ENCODE measurements at places on chromosomes 11 and 22.

GRCh38 chr11:128285321-128285720 is 302.0 kb downstream of the ETS1 start:
- no peak for DNase-seq

DNA sequence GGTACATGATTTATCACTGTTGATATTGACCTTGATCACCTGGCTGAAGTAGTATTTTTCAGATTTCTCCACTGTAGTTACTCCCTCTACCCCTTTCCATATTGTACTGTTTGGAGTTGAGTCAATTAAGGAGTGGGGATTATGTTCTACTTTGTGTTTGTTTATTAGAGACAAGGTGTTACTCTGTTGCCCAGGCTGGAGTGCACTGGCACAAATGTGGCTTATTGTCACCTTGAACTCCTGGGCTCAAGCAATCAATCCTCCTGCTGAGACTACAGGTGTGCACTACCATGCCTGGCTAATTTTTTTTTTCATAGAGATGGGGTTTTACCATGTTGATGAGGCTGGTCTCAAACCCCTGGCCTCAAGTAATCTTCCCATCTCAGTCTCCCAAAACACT is 85.3 kb upstream of the CCDC90B start:
- DNase-seq, result no peak

DNA sequence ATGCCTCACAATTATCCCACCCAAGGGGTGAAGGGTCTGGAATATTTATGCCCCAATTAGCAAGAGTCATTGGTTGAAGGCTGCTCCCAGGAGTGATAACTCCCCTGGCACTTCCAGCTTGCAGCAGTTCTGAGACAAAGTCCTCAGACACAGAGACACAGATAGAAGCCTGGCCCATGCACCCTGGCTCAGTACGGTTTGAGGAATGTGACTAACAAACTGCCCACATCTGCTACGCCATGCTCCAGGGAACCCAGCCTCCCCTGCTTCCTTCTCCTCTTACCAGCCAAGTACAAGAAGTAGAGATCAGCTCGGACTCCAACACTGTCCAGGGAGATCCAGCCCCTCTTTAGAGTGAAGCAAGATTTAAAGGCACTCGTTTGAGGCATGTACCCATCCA is 48.5 kb upstream of the BMAL1 start:
- no peak for DNase-seq

- DNase-seq, result no peak
These were observed 656.3 kb downstream of the NTM start for GRCh38 chr11:132026746-132027145.

DNA sequence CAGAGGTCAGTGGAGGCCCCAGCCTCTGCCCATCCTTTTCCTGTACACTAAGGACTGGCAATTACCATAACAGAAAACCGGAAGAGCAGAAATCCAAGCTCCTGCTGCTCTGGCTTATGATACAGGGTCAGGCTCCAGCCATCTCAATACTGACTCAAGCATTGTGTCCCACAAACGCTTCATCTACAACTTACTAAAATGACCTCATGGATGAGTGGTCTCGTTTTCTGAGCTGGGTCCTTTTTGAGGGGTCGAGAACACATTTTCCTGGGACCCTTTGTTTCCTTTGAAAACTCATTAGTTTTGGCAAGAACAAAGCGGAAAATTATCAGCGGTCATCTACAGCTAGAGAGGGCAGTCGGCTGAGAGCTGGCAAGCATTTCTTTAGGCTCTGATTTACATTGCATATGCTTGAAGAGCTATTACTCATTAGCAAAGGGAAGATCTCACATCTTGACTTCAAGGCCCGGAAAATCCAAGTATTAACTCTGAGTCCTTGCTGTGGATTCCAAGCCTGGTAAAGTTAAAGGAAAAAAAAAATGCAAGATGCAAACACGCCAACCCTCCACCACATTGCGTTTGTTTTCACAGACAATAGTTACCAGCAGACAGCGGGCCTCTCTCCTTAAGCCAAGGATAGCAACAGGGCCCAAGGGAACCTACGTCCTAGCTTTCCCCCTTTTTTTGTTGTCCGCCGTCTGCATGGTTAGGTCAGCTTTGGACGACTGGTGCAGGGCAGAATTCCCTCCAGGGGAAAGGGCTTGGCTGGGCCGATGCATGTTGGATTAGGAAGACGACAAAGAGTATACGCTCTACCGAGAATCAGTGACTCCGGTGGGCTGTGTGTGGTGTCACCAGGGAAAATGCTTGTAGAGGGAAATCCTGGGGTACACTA is 1.8 kb downstream of the TESMIN start:
- no peak for DNase-seq

- DNase-seq, result no peak
These were observed 39.5 kb downstream of the CDKN1C start for GRCh38 chr11:2846056-2846455.

DNA sequence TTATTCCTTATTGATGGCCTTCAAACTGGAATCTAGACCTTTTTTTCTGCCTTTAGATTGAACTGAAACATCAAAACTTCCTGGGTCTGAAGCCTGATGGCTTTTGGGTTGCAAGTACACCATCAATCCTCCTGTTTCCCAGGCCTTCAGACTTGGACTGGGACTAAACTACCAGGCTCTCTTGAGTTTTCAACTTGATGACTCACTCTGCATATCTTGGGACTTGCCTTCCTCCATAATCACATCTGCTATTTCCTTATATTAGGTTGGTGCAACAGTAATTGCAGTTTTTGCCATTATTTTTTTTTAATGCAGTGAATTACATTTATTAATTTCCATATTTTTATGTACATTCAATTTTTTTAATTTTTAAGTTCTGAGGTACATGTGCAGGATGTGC is 7.0 kb downstream of the OR51B5 start:
- no peak for DNase-seq

- DNase-seq, result no peak
These were observed 33.0 kb downstream of the FAM168A start for GRCh38 chr11:73564903-73565302.

- DNase-seq, result no peak
These were observed 1.9 kb downstream of the LRP4 start for GRCh38 chr11:46916286-46917108.

GRCh38 chr22:29096736-29097669 is 24.2 kb downstream of the KREMEN1 start:
- DNase-seq, result no peak

DNA sequence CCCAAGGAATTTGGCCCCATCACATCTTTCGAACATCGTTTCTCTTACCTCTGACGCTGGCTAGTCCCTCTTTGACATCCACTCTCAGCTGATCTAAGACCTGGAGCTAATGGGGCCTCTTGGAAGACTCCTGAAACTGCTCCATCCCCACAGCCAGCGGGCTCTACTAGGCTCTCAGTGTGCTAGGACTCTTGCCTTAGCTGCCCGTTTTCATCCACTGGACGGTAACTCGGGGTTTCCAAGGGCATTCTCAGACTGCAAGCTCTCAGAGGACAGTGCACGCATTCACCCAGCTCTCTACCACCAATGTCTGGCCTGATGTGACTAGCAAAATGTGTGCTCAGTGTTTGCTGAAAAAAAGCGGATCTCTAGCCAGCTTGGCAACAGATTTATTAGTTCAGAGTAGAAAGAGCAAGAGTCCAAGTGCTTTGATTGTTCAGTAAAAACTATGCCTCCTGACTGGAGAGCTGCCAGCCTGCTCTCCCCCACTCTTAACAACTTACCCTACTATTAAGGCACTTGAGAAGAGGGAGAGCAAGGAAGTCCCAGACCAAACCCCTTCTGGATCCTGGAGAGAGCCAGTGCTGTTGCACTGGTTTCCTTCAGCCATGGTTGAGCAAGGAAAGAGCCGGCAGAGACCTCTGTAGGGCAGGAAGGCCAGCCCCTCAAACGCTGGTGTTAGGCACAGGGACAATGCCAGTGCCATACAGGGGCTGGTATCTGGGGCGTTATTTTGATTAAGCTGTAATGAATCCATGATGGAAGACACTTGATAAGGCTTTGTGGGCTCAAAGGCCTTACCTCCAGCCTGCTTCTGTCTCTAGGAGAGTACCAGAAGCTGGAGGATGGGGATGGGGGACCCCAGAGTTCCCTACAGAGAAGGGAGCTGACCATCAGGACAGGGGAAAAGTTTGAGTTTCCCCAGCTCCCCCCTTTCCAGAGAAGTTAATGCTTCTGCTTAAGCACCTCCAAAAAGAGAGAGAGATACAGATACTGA is 9.2 kb downstream of the RELA start:
- no peak for DNase-seq

- no peak for DNase-seq
These were observed 49.3 kb downstream of the AHNAK start for GRCh38 chr11:62497132-62497801.

- DNase-seq, result no peak
These were observed 5.7 kb downstream of the HSD17B12 start for GRCh38 chr11:43686207-43686606.

GRCh38 chr11:59281177-59281576 is 68.5 kb upstream of the MPEG1 start:
- DNase-seq, result no peak

DNA sequence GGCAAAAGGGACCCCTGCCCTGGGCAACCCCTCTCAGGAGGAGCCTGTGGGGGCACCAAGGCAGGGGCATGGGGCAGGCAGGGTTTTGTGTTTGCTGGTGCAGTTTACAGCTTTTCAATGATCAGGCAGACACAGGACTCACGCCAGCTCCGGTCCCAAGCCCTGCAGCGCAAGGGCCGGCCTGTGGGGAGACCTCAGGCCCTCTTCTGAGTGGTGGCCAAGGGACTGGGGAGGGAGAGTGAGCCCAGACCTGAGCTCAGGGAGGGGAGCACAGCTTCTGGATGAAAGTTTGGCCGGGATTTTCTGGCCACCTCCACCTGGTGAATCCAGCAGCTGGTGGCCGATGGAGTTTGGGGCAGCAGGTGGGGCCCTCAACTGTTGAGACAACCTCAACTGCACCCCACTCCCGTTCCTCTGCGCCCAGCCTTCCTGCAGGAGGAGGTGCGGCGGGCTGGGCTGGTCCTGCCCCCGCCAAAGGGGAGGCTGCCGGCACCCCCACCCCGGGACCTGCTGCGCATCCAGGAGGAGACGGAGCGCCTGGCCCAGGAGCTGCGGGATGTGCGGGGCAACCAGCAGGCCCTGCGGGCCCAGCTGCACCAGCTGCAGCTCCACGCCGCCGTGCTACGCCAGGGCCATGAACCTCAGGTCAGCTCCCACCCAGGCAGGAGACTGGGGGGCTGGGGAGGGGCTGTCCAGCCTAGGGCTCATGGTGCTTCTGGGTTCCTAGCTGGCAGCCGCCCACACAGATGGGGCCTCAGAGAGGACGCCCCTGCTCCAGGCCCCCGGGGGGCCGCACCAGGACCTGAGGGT is 3.6 kb downstream of the TCIRG1 start:
- DNase-seq, result no peak

- no peak for DNase-seq
These were observed 288.1 kb downstream of the TBC1D22A start for GRCh38 chr22:47050401-47051051.

DNA sequence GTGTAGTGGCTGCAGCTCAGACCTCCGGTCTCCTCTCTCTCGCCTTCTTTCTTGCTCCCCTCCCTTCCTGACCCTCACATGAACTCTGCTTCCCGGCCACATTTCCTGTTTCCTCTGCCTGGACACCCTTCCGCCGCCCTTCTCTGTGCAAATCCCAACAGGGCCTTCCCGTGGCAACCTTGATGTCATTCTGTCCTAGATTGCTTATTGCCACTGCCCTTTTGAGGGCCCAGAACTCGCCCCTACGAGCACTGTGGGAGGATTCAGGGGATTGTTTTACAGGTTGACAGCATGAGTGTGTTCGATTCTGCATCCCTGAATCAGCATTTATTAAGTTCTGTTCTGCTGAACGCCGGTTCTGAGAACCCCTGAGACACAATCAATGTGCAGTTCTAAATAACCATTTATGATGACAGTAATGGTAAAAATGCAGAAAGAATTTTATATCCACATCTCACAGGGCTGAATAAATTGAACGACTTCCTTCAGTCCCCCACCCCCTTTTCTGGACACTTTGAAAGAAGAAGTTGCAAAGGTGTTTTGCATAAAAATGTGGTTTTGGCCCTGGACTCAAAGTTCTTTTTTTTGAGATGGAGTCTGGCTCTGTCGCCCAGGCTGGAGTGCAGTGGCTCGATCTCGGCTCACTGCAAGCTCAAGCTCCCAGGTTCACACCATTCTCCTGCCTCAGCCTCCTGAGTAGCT is 6.4 kb downstream of the BATF2 start:
- no peak for DNase-seq

- no peak for DNase-seq
These were observed 44.4 kb upstream of the BARX2 start for GRCh38 chr11:129331217-129331616.

- no peak for DNase-seq
These were observed 8.8 kb downstream of the CLMP start for GRCh38 chr11:123186286-123186685.

DNA sequence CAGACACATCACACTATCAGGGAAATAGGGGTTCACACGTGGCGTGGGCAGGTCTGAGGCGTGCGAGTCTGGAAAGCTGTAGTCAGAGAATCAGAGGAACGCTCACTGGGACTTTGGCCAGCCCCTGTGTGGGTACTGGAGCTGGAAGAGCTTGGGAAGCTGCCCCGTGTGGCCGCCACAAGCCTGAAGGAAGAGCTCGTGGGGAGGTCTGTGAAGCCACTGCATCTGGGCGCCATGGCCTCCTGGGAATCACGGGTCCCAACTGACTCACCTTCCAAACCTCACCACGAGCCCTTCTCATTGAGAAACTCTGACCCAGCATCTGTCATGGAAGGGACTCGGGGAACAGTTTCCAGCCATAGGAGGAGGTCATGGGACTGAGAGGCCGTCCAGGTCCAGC is 5.9 kb upstream of the MRGPRF start:
- DNase-seq, result no peak

GRCh38 chr11:130383344-130384211 is 44.8 kb downstream of the ADAMTS8 start:
- no peak for DNase-seq

DNA sequence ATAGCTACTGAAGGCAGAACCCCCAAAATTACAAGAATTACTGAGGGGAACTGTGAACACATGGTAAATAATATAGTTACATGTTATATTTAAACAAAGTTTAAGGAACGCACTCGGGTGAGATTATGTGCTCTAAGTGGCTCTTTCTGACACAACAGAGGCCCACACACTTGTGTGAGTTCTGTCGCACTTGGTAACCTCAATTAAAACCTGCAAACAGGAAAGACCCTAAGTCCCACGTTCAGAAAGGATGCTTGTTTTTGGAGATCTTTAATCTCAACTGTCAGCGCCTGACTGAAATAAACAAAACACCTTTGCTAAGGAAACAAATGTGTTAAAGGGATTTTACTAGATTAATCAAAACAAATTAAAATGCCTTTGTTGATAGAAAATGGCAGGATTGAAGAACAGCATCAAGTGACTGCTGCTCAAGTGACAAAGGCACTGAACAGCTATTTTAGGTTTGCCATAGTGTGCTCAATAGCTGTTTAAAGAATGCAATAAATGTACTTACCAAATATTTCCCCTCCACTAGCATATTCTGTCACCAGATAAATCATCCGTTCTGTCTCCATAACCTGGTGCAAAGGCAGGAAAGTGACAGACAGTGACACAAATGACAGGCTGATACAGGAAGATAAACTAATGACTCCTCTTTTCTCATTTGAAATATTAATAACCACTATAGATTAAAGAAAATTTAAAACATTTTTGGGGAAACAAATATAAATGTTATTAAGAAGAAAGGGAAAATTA is 116.3 kb upstream of the APOA1 start:
- DNase-seq, result no peak
